ENCODE measurements at places on chromosomes 2 and 18. TPM values are rescaled to one million over a fixed set of nuclear protein-coding genes. Genes with fewer than 3 reads are reported as not detected.

The TANC1 gene
- 0.09 TPM for polyA plus RNA-seq

The C2orf80 gene
- not detected for polyA plus RNA-seq

The GKN1 gene
- polyA plus RNA-seq = not detected

The PDE11A gene
- not detected for polyA plus RNA-seq

The CYBRD1 gene
- polyA plus RNA-seq = 0.07 TPM

The GKN2 gene
- not detected for polyA plus RNA-seq

The ELOA2 gene
- not detected for polyA plus RNA-seq

The NEB gene
- 4.0 TPM for polyA plus RNA-seq

The SIX3 gene
- polyA plus RNA-seq = not detected

The KIAA2012 gene
- polyA plus RNA-seq = not detected

The RUFY4 gene
- 0.34 TPM for polyA plus RNA-seq

The CD207 gene
- not detected for polyA plus RNA-seq

The SLC11A1 gene
- 65.3 TPM for polyA plus RNA-seq

The ACMSD gene
- not detected for polyA plus RNA-seq

The DRC1 gene
- polyA plus RNA-seq = not detected

The MFSD2B gene
- polyA plus RNA-seq = not detected

The CCDC85A gene
- 0.15 TPM for polyA plus RNA-seq

The NEU4 gene
- 1.6 TPM for polyA plus RNA-seq

The PMS1 gene
- polyA plus RNA-seq = 14.9 TPM

The DIPK1C gene
- not detected for polyA plus RNA-seq

The OSBPL1A gene
- polyA plus RNA-seq = 0.57 TPM

The DPP4 gene
- polyA plus RNA-seq = 0.20 TPM

The SGPP2 gene
- polyA plus RNA-seq = 0.52 TPM

The AQP12A gene
- polyA plus RNA-seq = not detected

The MDH1B gene
- 0.17 TPM for polyA plus RNA-seq

The PTPN2 gene
- 41.2 TPM for polyA plus RNA-seq

The LYG1 gene
- polyA plus RNA-seq = 4.5 TPM

The PARD6G gene
- not detected for polyA plus RNA-seq

The TSHZ1 gene
- 1.5 TPM for polyA plus RNA-seq

The PAIP2B gene
- polyA plus RNA-seq = 4.8 TPM

The KATNAL2 gene
- polyA plus RNA-seq = 1.3 TPM

The REG3G gene
- not detected for polyA plus RNA-seq

The KCNE4 gene
- polyA plus RNA-seq = 0.04 TPM

The SERPINB3 gene
- polyA plus RNA-seq = not detected

The UGGT1 gene
- 8.5 TPM for polyA plus RNA-seq

The CDH7 gene
- polyA plus RNA-seq = not detected

The BCL11A gene
- 81.8 TPM for polyA plus RNA-seq

The DLX2 gene
- polyA plus RNA-seq = 0.04 TPM

The FAM237A gene
- polyA plus RNA-seq = not detected

The PROKR1 gene
- 0.01 TPM for polyA plus RNA-seq

The STK39 gene
- 2.3 TPM for polyA plus RNA-seq

The TMX3 gene
- 37.7 TPM for polyA plus RNA-seq

The POTEJ gene
- polyA plus RNA-seq = not detected

The GTF3C2 gene
- 91.4 TPM for polyA plus RNA-seq

The MYO5B gene
- 1.7 TPM for polyA plus RNA-seq

The LIMS4 gene
- polyA plus RNA-seq = not detected

The M1AP gene
- polyA plus RNA-seq = not detected

The POTEC gene
- polyA plus RNA-seq = not detected
